Nephron progenitor cell (in vitro differentiated cells): ENCODE measurements at places on chromosomes 6 and 20.
A peak's percentile ranks its signal among the peaks of the same experiment; 100 is the strongest.

GRCh38 chr6:39812853-39813533 lies 20.8 kb downstream of the DAAM2 start:
- peaks cover 20% of the 10 kb centered on the region for H3K36me3 ChIP-seq
- no peak for DNase-seq
- peak overlapping the region; percentile 8 for H3K4me3 ChIP-seq
- H3K4me1 ChIP-seq, result peaks cover 63% of the 10 kb centered on the region
- no peaks in the 10 kb centered on the region for H3K27me3 ChIP-seq

GRCh38 chr20:13251904-13252297 lies 30.8 kb downstream of the ISM1 start:
- H3K4me3 ChIP-seq, result no peak overlapping the region
- H3K36me3 ChIP-seq, result peaks cover 39% of the 10 kb centered on the region
- H3K4me1 ChIP-seq, result peaks cover 49% of the 10 kb centered on the region
- H3K27me3 ChIP-seq, result no peaks in the 10 kb centered on the region
- no peak overlapping the region for H3K27ac ChIP-seq

DNA sequence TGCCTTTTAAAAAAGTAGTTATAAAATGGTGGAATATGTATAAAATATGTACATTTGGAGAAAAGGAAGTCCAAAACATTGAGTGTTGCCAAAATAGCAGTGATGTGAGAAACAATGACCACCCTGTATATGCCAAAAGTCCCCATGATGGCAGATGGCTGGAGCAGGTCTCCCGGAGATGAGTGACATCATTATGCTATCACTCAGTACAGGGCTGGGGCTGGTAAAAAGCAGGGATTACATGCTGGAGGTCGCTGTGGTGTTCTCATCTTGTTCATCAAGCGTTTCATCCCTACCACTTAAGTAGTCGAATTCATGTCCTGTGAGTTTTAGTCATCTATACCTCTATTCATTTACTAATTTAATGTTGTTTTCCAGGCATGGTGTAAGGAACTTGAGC lies 315.3 kb upstream of the SLC35B3 start:
- H3K4me1 ChIP-seq, result no peaks in the 10 kb centered on the region
- H3K27ac ChIP-seq, result no peak overlapping the region
- H3K36me3 ChIP-seq, result no peaks in the 10 kb centered on the region
- DNase-seq, result no peak

DNA sequence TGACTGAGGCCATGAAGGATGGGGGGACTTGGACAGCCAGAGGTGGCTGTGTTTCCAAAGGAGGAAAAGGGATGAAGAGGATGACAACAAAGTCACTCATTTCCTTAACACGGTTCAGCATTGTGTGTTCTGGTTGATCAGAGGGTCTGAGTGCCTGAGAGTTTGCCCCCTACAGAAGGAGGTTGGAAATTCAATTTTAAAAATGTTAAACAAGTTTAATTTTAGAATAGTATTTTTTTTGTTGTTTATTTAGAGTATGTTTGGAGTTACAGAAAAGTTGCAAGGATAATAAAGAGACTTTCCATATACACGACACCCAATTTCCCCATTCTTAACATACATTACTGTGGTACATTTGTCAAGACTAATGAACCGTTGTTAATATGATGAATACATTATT lies 10.3 kb upstream of the VAPB start:
- H3K27ac ChIP-seq, result no peak overlapping the region
- H3K27me3 ChIP-seq, result peaks cover 19% of the 10 kb centered on the region
- DNase-seq, result no peak
- no peak overlapping the region for H3K4me3 ChIP-seq

GRCh38 chr20:3704087-3704486 lies 8.3 kb downstream of the SIGLEC1 start:
- H3K27ac ChIP-seq, result no peak overlapping the region
- H3K27me3 ChIP-seq, result peaks cover 5% of the 10 kb centered on the region
- no peaks in the 10 kb centered on the region for H3K4me1 ChIP-seq

DNA sequence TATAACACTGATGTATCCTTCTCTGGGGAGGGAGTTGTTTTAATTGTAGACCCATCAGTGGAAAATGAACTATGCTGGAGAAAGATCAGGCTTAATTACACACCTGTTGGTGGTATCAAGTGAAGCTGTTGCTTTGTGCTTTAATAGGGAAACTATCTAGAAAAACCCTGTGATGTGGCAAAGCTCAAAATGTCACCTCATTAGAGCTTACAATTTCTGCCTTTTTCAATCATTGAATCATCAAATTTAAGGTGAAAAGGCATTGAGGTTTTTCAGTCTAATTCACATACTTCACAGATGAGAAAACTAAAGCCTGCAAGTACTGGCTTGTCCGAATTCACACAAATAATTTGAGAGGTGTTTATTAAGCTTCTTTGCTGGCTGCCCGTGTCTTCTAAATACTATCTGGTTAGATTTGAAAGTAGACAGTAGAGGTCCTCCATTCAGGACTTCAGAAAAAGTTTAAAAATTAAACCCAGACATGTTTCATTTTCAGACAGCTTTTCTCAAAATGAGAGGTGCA lies 143.3 kb upstream of the MAP3K7 start:
- H3K4me3 ChIP-seq, result no peak overlapping the region
- DNase-seq, result no peak
- H3K27ac ChIP-seq, result no peak overlapping the region
- peaks cover 8% of the 10 kb centered on the region for H3K27me3 ChIP-seq

DNA sequence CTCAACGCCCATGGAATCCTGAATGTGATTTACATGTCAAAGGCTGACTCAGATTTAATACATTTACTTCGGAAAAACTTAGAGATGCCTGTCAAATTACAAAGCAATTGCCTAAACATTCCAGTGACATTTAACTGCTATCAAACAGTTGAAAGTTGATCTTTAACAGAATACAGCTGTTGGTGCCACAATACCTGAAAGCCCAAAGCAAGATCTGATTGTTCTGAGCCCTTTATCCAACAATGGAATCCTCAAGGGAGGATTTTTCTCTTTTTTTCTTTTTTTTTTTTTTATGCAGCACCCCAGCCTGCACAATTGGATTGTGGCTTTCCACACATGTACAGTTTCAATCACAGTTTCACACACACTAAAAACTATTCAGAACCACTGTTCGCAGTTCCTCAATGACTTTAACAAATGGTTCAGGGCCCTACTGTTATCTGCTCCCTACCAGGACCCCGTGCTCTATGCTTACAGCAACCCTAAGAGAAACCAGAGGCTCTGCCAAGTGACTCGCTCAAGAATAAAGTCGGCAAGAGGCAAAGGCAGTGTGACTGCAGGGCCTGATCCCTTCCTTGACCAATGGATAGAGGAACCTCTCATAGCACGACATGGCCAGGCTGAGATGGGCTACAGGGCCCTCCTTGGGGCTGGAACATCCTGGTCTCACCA lies 33.3 kb downstream of the EPB41L2 start:
- no peak for DNase-seq
- no peaks in the 10 kb centered on the region for H3K27me3 ChIP-seq
- H3K36me3 ChIP-seq, result peaks cover 14% of the 10 kb centered on the region
- peaks cover 35% of the 10 kb centered on the region for H3K4me1 ChIP-seq
- H3K4me3 ChIP-seq, result no peak overlapping the region

DNA sequence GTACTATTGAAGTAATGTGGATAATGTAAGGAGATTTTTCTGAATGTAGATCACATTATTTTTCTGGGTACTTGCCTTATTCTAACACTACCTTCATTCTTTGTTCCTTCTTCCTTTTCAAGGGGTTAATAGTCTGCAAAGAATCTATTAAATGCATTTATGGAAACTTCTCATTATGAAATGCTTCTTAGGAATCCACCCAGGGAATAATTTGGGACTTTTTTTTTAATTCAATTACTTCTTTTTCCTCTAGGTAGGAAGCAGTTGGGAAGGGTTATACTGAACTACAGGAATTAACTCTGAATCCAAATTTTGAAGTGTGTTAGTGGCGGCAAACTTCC lies 173.1 kb downstream of the FOXA2 start:
- H3K27me3 ChIP-seq, result no peaks in the 10 kb centered on the region
- no peak for DNase-seq
- H3K36me3 ChIP-seq, result no peaks in the 10 kb centered on the region
- H3K27ac ChIP-seq, result no peak overlapping the region
- H3K4me3 ChIP-seq, result no peak overlapping the region
- H3K4me1 ChIP-seq, result peaks cover 34% of the 10 kb centered on the region

DNA sequence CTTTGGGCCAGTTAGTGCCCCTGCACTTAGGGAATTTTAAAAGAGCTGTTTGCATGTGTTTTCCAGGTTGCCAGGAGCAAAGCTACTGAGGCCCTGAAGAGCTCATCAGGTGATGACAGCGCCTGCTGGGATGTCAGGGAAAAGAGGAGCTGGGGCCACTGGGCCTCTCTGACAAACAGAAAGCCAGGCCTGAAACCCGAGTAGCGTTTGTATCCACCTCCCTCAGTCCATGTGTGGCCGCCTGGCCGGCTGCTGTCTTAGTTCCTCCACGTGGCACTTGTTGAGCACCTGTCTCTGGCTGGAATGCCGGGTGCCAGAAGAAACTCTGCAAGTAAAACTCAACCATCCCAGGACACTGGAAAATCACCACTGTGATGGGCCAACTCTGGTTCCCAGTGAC lies 601.2 kb downstream of the CDH26 start:
- no peak overlapping the region for H3K4me3 ChIP-seq
- peaks cover 38% of the 10 kb centered on the region for H3K4me1 ChIP-seq
- no peaks in the 10 kb centered on the region for H3K36me3 ChIP-seq
- H3K27ac ChIP-seq, result peak overlapping the region; percentile 32
- peak; percentile 42 for DNase-seq

GRCh38 chr6:73722318-73723060 lies 26.5 kb downstream of the CD109 start:
- no peaks in the 10 kb centered on the region for H3K36me3 ChIP-seq
- DNase-seq, result no peak
- no peak overlapping the region for H3K4me3 ChIP-seq
- no peaks in the 10 kb centered on the region for H3K27me3 ChIP-seq
- no peak overlapping the region for H3K27ac ChIP-seq
- no peaks in the 10 kb centered on the region for H3K4me1 ChIP-seq

GRCh38 chr20:31785089-31785488 lies 34.1 kb upstream of the MYLK2 start:
- peaks cover 8% of the 10 kb centered on the region for H3K4me1 ChIP-seq
- H3K27me3 ChIP-seq, result no peaks in the 10 kb centered on the region
- peaks cover 75% of the 10 kb centered on the region for H3K36me3 ChIP-seq
- DNase-seq, result no peak
- H3K27ac ChIP-seq, result no peak overlapping the region

- H3K36me3 ChIP-seq, result no peaks in the 10 kb centered on the region
- no peak for DNase-seq
- no peak overlapping the region for H3K4me3 ChIP-seq
- peaks cover 2% of the 10 kb centered on the region for H3K27me3 ChIP-seq
These were observed 82.9 kb upstream of the MAFB start for GRCh38 chr20:40771848-40772511.

DNA sequence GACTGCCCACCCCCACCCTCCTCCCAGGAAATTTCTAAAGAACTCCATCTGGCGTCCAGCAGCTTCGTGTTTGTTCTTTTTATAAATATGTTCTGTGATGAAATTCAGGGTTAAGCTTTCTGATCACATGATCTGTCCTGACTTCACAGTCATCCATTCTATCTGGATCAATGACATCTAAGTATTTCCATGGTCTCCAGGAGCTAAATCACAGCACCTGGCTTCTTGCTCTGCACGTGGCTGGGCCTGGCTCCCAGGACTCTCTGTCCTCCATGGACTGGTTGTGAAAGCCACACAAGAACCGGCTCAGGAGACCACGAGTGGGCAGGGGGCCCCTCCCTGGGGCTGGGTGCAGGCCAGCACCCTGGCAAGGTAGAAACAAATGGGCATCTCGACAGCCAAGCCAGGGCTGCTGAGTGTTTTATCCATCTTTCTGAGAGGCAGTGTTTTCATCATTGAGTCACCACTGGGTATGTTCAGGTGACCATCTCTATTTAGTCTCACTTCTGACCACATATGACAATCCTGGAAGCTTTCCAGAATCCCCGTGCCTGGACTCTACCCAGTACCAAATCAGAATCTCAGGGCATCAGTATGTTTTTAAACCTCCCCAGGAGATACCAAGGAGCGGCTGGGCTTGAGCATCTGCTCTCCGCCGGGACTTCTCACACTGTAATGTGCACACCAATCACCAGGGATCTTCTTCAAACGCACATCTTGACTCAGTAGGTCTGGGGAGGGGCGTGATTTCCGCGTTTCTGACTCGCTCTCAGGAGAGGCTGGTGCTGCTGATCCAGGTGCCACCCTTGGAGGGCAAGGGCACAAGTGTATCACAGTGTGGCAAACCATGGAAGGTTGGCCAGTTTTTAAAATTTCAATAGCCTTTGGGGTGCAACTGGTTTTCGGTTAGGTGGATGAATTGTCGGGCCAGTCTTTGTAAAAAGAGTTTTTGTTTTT lies 31.6 kb upstream of the PXDC1 start:
- no peak overlapping the region for H3K4me3 ChIP-seq
- no peak overlapping the region for H3K27ac ChIP-seq
- H3K4me1 ChIP-seq, result peaks cover 19% of the 10 kb centered on the region
- H3K27me3 ChIP-seq, result peaks cover 16% of the 10 kb centered on the region

DNA sequence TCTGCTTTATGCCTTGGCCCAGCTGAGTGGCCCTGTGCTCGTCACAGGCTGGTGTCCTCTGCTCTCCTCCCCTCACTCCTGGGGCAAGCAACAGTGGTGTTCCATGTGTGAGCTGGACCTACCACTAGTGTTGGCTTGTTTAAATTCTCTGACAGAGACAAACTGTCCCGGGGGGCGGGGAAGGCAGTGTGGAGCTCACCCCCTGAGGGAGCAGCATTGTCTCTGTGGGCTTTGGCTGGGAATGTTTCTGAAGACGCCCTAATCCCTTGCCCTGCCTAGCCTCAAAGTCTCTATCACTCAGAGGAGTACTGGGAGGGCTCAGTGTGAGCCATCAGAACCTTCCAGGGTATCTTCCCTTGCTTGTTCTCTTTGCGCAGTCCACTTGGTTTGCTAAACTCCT lies 5.2 kb upstream of the VEGFA start:
- peaks cover 74% of the 10 kb centered on the region for H3K4me1 ChIP-seq
- peaks cover 16% of the 10 kb centered on the region for H3K27me3 ChIP-seq
- H3K27ac ChIP-seq, result no peak overlapping the region
- DNase-seq, result no peak
- H3K36me3 ChIP-seq, result no peaks in the 10 kb centered on the region
- H3K4me3 ChIP-seq, result no peak overlapping the region

DNA sequence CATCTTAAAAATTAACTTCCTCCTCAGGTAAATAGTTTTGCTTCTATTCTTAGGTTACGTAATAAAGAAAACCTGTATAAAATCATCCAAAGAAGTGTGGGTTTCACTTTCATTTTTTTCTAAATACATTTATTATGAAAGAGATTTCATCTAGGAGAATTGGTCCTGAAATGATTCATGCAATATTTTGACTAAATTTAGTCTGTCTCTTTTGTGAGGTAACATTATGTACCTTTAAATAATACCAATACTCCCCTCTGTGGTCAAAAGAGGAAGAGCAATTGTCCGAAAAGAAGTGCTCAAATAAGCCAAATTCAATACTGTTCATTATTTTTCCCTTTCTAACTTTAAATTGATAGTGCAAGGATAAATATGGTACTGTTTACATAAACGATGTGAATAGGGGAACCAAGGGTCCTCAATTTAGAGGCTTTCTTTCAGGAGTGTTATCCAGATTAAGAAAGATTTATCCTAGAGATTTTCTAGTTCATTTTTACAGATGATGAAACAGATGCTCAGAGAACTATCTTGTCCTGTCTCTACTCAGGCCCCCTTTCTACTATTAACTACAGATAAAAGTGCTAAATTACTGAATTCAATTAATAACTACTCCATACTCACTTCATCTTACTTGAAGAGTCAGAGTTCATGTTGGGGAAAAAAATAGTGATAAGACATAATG lies 26.2 kb downstream of the CYP39A1 start:
- H3K27ac ChIP-seq, result no peak overlapping the region
- H3K27me3 ChIP-seq, result no peaks in the 10 kb centered on the region
- no peaks in the 10 kb centered on the region for H3K4me1 ChIP-seq
